ENCODE measurements at places on chromosomes 6 and 20.

DNA sequence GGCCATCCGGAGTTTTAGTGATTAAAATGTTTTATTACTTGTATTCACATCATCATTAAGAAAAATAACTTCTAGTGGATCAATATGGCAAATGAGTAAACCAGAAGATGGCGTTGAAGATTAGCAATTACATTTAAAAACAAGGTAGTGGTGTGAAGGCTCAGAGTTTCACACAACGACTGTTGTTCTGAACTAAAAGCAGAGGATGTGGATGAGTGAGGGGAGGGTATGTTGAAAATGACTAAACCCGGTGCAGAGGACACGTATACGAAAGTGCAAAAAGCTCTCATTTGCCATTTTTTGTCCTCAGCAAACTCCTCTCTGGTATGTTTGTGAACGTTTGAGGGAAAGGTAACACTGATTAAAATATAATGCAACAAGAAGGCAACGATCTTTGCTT lies 1.9 kb upstream of the IRF4 start:
- DNase-seq: no peak

GRCh38 chr6:18186540-18187250 lies 31.5 kb downstream of the KDM1B start:
- no peak for DNase-seq

- DNase-seq: no peak
Observed at GRCh38 chr6:650098-650497, 6.8 kb downstream of the HUS1B start.

- no peak for DNase-seq
Observed at GRCh38 chr6:79241228-79241627, 6.7 kb upstream of the HMGN3 start.

DNA sequence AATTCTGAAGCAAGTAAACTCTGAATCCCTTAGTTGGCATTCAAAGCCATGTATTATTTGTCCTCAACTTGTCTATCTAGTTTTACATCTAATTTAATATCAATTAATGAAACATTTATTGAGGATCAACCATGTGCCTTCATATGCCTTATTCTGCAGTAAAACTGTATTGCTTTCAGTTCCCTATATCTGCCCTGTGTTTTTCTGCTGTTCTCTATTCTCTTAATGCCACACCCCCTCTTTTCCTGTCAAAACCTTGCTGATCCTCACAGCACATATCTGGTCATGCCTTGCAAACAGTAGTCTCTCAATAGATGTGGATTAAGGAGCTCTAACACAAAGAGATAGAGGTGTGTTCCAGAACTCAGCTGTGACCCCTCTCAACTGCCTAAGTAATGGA lies 2.0 kb downstream of the FIG4 start:
- DNase-seq: no peak

GRCh38 chr20:31691646-31692275 lies 30.9 kb downstream of the BCL2L1 start:
- peak; percentile 48 for DNase-seq

GRCh38 chr6:14190191-14190928 lies 72.8 kb downstream of the CD83 start:
- no peak for DNase-seq
